G401 (cell line): ENCODE measurements at places on chromosomes 3 and 15.

GRCh38 chr15:85536341-85536740 lies 155.9 kb downstream of the AKAP13 start:
- no peak for DNase-seq

GRCh38 chr15:84840741-84841429 lies 23.7 kb downstream of the ALPK3 start:
- no peak for DNase-seq

DNA sequence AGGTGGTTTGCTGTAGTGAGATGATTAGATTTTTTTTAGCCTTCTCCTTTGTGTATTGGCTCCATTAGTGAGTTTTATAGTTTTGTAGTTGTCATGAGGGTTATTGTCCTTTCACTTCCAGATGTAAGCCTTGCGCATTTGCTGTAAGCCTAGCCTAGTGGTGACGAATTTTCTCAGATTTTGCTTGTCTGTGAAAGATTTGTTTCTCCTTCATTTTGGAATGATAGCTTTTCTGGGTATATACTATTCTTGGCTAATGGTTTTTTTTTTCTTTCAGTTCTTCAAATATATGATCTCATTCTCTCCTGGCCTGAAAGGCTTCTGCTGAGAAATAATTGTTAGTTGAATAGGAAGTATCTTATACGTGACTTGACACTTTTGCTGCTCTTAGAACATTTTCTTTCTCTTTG lies 166.5 kb upstream of the THRB start:
- no peak for DNase-seq

GRCh38 chr3:188528396-188528795 lies 374.4 kb downstream of the LPP start:
- no peak for DNase-seq

- DNase-seq = peak; percentile 2
Observed at GRCh38 chr3:39513791-39514369, 46.4 kb downstream of the MOBP start.

- no peak for DNase-seq
Observed at GRCh38 chr3:185537369-185537970, 14.9 kb downstream of the LIPH start.

DNA sequence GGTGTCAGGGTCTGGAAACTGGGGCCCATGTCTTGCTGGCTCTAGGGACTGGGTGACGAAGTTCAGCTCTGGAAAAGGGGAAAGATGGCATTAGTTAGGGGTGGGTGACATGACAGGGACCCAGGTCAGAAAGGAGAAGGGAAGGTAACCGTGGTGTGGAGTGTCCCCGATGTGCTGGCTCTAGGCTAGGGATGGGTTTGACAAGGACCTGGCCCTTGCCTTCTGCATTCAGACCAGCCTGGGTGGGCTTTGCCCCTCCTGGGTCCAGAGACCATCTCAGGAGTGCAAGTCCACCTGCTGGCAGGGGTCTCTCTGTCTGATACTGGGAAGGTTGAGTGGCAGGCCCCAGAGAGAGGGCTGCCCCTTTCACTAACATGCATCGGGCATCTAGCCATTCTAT lies 28.7 kb upstream of the ATP2B2 start:
- no peak for DNase-seq

- peak; percentile 95 for DNase-seq
Observed at GRCh38 chr15:90234096-90234988, at the start of gene GDPGP1. TSS of gene GDPGP1 (plus strand) at chr15:90234209. CDS start at chr15:90240909, 6,700 bp downstream.

DNA sequence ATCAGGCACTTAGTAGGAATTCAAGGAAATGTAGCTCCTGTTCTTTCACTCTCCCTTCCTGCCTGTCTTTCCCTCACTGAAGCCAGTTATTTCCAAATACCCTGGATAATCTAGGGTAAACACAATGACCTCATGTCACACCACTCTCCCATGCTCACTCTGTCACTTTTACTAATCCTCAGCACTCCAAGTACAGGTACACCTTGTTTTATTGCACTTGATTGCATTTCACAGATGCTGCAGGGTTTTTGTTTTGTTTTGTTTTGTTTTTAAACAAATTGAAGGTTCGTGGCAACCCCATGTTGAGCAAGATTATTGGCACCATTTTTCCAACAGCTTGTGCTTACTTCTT lies 40.8 kb downstream of the PPM1L start:
- DNase-seq = peak; percentile 80

GRCh38 chr15:25058080-25058785 lies 103.4 kb downstream of the SNRPN start:
- no peak for DNase-seq
